ENCODE measurements at places on chromosomes 1 and 21.
A peak's percentile ranks its signal among the peaks of the same experiment; 100 is the strongest.

GRCh38 chr1:93601686-93602085, 80.0 kb downstream of the BCAR3 start:
- no peak for DNase-seq

GRCh38 chr1:226629210-226629895, 80.8 kb downstream of the STUM start:
- DNase-seq = no peak

DNA sequence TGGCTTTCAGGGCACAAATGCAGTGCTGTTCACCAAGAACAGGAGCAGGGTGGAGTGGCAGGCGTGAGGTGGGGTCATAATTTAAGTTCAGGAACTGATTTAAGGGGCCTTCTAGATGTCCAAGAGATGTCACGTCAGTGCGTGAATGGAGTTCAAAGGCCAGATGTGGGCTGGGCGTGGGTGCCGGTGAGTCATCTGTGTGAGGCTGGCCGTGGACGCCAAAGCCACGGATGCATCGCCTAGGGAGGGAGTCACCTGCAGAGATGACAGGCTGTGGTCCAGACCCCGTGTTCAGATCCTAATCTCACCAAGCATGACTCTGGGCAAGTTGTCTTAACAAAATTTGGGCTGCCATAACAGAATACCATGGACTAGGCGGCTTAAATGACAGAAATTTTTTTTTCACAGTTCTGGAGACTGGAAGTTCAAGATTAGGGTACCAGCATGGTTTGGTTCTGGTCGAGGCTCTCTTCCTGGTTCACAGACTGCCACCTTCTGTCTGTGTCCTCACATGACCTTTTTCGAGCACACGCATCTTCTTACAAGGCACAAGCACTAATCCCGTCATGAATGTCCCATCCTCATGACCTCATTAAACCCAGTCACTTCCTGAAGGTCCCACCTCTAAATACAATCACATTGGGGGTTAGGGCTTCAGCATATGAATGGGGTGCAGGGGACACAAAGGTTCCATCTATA, 109.6 kb downstream of the PRDM2 start:
- no peak for DNase-seq

GRCh38 chr1:32963746-32964460, 706 bp downstream of the RNF19B start:
- peak; percentile 35 for DNase-seq

- peak; percentile 70 for DNase-seq
Measured at GRCh38 chr1:100936194-100936967, 40.5 kb downstream of the SLC30A7 start.

DNA sequence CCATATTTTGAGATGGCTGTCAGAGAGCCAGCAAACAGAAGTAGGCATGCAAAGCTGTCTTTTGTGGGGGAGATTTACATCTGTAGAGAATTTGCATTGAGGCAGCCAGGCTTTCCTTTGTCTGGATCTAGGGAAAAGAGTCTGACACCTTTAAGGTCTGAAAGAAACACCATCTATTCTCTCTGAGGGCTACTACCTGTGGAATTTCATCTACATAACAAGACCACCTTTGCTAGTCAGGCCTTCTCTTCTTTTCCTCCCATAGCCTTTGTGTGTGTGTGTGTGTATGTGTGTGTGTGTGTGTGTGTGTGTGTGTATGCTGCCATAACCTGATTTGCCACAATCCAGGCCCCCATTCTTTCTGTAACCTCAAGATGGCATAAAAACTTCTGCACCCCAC, 28.4 kb upstream of the DMRTB1 start:
- DNase-seq = no peak

DNA sequence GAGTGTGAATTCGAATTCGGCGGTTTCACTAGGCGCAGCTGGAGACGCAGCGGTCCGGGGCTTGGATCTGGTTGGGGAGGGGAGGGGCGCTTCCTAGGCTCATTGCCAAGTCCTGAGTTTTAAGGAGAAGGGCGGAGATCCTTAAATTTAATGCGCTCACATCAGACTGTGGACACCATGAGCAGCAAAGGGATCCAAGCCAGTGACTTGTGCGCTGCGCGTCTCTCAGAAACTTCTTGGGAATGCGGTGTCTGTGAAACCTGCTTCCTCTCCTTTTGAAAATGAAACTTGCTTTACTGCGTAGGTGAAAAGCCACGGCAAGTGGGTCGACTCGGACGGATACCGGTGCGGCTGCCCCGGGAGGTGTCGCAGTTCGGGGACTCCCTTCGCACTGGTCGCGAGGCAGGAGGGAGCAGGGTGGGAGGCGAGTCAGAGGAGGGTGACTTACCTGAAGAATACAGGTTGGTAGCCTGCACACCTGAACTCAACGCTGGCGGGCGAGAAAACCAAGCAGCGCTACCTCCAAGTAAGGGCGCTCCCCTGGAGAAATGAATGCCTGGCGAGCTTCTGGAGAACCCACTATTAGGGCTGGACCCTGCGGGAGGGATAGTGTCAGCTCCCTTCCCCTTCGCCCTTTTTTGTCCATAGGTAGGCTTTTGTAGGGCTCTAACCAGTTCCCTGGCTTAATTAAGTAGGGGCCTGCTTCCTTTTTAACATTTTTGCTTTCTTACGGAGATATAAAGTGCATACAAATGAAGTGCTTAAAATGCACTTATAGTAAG, 992 bp downstream of the TENT5C start:
- DNase-seq = no peak

GRCh38 chr1:176211396-176212165, 4.5 kb upstream of the COP1 start:
- no peak for DNase-seq

DNA sequence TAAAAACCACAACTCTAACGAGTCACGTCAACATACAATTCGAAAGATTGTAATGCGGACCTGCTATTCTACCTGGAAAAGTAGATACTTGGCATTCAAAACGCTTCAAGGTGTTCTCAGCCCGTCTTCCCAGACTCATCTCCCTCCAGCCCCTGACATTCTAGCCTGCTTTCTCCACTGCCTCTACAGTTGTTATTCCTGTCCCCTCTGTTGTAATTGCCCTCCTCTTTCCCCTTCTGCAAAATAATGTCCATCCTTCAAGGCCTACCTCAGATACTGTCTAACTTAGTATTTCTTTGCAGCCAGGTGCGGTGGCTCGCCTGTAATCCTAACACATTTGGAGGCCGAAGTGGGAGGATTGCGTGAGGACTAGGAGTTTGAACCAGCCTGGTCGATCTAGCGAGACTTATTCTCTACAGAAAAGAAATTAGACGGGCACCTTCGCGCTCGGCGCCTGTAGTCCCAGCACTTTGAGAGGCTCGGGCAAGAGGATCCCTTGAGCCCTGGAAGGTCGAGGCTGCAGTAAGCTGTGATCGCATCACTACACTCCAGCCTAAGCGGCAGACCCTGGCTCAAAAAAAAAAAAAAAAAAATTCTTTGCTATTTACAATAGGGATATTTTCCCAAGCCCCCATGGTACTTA, 756 bp upstream of the RBM34 start:
- no peak for DNase-seq

DNA sequence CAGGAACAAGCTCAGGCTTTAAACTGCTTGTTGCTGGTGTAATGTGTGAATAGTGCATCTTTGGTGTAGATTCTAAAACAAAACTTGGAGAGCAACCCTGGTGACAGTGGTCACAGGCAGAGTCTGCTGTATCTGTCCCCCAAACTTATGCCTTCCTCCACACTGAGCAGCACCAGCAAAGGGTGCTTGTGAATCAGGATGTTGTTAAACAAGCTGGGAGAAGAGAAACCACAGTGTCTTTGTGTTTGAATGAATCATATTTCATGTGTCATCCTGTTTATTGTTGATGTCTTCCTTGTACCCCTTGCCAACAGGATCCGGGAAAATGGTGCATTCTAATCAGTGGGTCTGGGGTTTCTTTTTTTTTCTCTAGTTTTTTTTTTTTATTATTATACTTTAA, 91.9 kb upstream of the COG2 start:
- no peak for DNase-seq

DNA sequence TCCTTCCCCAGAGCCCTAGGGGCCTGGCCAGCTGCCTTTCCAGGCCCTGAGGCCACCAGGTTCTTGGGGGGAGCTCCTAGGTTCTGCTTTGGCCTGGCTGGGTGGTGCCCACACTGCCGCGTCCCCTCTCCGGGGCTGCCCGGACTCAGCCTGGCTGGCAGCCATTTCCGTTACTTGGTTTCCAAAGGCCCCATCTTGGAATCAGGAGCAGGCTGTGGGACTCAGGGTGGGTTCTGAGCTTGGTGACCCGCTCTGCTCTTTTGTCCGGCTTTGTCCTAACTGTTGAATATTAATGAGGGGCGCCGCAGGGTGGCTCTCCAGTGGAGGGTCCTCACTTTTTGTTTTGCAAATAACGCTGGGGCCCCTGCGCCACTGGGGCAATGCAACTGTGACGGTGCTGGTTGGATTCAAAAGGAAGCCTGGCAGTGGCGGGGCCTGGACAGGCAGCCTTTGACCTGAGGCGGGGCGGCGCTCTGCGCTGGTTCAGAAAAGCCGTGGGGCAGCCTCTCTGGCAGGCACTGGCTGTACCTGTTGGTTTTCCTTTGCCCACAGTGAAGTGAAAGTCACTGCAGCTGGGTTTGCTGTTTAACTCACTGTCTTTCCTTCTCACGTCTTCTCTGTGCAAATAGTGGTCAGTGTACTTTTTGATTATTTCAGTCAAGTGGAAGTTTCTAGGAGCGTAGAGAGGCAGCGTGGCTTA, 20.2 kb downstream of the SKI start:
- DNase-seq = no peak

GRCh38 chr1:78797108-78797781, 147.6 kb downstream of the IFI44 start:
- no peak for DNase-seq

DNA sequence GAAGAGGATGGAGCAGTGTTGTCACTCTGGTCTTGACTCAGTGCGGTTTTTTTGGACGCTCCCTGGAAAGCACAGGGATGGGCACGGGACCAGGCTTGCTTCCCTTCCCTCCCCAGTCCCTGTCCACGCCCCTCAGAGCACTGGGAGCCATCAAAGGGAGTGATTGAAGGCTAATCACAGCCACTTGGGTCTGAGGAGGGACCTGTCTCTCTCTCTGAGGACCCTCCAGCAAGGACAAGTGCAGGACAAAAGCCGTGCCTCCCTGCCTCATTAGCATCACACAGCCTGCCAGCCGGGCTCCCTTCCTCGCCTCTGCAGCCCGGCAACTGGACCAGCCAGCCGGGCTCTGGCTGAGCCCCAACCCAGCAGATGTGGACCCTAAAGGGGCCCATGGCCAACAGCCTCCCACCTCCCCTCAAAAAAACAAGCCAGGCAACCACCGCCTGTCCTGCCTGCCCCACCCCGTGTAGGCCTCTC, 18.6 kb upstream of the PDZK1IP1 start:
- DNase-seq = no peak

GRCh38 chr1:230534224-230534623, 108.1 kb upstream of the COG2 start:
- DNase-seq = no peak

- no peak for DNase-seq
Measured at GRCh38 chr1:211628417-211628816, 47.0 kb downstream of the NEK2 start.

GRCh38 chr1:25066731-25067517, 136.8 kb upstream of the RUNX3 start:
- no peak for DNase-seq

DNA sequence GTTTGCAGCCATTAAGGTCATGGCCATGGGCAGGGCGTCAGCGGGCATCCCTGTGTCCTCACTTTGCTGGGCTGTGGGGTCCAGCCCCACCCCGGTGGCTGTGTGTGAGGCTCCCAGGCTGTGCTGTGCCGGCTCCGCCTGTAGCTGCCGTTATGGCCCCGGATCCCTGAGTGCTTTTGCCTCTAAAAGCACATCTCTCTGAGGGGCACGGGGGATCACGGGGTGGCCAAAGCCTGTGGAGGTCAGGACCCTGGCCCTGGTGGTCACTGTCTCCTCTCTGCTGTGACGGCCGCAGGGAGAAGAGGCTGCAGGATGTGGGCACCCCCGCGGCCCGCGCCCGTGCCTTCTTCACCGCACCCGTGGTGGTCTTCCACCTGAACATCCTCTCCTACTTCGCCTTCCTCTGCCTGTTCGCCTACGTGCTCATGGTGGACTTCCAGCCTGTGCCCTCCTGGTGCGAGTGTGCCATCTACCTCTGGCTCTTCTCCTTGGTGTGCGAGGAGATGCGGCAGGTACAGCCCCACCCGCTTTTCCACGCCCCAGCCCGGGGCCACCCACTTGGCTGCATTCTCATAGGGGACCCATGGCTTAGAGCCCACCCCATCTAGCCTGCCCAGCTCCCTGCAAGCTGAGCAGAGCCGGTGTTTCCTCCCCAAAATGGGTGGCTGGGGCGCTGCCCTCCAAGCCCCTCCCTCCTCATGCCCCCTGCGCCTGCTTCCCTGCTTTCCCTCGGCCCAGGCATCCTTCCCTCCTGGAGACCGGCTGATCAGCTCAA, 48.2 kb downstream of the TRPM2 start:
- no peak for DNase-seq

DNA sequence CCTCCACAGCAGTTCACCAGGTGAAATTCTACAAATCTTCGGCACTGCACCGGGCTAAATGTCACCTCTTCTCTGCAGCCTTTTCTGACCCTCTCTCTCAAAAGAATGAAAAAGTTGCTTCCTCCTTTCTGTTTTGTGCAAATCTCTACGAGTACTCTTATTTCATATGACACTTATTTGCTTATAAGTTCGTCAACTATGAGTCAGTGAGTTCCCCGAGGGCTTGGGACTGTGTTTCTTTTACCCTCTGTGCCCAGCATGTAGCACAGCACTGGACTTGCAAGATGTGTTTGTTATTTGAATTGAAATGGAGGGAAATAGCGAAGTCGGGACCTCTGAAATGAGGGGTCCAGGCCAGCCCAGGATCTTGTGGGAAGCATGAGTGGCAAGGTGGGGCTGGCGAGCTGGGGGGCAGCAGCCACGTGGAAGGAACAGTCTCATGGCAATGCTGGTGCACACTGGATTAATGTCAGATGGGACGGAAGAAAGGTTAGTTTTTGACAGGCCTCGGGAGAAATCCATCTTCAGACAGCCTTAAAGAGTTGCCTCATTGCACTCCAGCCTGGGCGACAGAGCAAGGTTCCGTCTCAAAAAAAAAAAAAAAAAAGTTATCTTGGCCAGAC, 6.2 kb downstream of the SLC6A9 start:
- peak; percentile 29 for DNase-seq
